ENCODE measurements at places on chromosomes 16 and 17.

DNA sequence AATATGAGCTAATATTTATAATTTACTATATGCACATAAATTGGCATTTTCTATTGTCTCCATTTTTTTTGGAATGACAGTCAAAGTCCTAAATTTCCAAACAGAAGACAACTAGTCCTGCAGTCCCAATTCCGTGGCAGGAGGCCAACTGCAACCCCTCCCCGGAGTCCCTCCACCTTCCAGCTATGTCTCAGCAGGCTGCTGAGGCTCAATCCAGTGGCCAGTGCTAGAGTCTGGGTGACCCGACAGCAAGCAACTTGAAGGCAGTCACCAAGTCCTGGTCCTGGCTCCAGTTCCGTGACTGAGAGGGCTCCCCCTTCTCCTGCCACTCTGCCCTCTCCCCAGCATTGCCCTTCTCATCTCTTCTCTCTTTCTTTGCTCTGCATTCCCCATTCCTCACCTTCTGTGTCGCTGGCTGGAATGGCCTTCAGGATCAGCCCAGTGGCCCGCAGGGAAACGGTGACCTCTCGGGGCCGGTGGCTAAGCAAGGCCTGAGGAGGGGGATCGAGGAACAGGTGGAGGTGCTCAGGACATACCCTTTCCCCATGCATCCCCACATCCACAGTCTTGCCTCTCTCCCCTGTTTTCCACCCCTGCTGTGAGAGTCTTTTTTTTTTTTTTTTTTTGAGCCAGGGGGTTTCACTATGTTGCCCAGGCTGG, 22.4 kb upstream of the MFSD6L start:
- DNase-seq = no peak

DNA sequence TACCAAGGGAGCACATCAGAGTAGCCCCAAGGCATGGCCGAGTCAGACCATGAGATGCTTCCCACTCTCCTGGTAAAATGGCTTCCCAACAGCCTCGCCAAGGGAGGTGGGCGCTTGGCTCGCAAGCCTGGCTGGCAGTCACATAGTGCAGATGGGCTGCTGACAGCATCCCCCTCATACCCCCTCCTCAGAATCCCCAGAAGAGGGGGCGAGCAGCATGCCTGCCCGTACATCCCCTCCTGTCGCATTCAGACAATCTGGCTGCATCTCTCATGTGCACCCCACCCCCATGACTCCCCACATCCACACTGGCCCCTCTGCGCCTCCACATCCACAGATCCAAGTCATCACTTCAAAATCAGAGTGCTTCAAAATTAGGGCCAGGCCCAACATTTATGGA, 54.0 kb upstream of the CES5A start:
- DNase-seq = no peak

GRCh38 chr16:1028056-1028455, 44.5 kb upstream of the SSTR5 start:
- no peak for DNase-seq

DNA sequence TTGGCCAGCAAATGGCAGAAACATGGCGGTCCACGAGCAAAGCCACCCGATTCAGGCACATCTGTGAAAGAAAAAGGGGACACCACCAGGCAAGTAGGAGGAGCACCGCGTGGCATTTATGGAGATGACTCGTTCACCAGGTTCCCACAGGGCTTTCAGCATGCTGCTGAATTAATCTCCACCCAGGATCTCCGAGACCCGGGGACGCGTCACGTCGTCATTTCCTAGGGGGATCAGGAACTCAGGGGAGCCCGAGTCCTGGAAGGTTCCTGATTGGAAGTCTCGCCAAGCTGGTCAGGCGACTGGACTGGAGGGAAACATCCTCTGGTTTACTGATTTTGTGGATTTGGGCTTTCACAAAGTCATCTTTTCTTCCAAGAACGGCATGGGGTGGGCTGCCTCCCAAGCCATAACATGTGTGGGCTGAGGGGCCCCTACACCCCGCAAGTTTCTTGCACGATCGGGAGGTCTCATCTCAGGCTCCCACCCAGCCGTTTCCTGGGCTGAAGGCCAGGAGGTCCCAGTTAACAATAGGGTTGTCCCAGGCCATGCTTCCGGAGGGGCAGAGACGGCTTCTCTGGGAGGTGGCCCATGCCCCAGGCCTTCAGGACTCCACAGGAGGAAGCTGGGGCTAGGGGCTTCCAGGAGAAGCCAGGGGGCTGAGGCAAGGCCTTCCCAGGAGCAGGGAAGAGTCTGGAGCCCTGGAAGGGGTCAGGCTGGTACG, 645 bp downstream of the DNAH17 start:
- DNase-seq = no peak

DNA sequence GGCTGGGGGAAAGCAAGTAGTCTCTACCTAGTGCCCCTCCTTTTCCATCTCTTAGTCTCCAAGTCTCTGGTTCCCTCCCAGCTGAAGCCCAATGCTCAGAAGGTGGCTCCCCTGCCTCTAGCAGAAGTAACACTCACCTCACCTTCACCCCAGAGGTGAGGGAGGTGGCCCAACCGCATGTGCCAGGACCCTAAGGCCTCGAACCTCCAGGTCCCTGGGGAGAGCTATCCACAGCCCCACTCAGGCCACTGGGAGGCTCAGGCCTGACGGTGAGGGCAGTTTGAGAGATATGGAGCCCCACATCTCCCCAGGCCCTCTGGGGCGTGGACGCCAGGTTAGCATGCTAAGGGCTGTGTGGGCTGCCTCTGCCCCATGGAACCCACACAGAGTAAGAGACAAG, 5.8 kb downstream of the CBLN1 start:
- DNase-seq = no peak

- no peak for DNase-seq
These were observed 81.3 kb downstream of the CBLN1 start for GRCh38 chr16:49200223-49200820.

DNA sequence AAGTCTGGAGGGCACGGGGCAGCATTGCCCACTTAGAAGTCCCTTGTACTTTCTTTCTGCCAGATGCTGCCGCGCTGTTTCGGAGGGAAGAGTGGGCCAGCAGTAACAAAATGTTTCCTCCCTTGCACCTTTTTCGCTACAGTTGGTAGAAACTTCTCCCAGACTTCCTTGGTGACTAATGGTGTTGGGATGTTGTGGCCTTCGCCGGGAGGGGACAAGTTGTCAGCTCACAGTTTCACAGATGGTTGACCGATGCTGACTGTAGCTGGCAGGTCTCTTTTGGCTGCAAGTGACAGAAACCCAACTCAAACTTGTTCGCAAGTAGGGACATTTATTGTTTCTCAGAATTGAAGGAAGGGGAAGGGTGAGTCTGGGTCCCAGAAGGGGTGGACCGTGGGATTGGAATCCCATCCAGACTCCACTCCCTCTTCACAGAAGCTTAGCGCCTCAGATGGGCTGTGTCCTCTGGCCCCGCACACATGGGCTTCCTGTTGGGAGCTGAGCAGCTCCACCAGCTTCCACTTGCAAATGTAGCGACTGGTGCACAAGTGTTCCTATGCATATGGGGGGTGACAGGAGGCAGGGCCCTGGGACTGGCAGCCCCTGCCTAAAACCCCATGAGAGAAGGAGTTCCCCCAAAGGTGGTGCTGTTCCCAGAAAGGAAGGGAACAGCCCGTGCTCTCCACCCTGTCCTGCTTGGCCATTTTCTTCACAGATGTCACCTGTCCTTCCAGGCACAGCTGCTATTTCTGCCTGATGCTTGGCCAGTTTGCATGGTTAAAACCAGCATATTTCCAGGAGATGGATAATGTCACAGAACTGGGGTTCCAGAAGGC, 30.9 kb upstream of the RPRML start:
- DNase-seq = no peak

- DNase-seq = peak; percentile 44
These were observed 1.6 kb downstream of the TELO2 start for GRCh38 chr16:1494711-1495110.

DNA sequence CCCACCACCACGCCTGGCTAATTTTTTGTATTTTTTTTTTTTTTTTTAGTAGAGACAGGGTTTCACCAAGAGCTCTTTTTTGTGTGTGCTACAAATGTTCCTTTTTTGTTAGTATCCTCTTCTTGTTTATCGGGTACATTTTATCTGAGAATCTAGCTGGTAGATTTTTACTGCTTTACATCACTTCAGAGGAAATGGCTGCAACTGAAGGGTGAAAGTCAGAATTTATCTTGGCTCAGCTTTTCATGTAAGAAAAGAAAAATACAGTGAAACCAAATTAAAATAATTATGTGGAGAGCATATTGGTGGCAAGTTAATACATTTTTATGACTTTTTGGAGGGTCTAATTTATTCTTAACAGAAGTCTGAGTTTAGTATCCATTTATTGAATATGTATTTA, 26.0 kb downstream of the CBFB start:
- DNase-seq = peak; percentile 35

DNA sequence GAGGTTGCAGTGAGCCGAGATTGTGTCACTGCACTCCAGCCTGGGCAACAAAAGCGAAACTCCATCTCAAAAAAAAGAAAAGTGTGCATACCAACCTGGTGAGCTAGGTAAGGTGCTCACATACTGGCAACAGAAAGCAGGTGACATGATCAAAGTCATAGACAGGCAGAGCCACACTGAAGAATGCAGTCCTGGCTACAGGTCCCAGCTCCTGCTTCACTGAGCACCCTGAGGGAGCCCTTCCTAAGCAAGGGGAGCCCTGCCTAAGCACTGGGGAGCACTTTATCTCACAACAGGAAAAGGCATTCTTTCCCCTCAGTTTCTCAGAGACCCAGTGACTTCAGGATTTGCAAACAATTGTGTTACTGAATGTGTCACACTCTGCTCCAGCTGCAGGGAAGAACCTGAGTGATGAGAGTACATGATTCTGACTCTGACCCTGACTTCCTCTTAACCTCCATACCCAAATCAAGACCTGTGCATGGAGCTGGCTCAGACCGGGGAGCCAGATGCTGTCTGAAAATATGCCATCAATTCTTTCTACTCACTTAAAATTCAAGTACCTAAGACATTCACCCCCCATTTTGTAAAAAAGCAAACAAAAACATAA, 40.5 kb downstream of the ANKRD11 start:
- peak; percentile 34 for DNase-seq

DNA sequence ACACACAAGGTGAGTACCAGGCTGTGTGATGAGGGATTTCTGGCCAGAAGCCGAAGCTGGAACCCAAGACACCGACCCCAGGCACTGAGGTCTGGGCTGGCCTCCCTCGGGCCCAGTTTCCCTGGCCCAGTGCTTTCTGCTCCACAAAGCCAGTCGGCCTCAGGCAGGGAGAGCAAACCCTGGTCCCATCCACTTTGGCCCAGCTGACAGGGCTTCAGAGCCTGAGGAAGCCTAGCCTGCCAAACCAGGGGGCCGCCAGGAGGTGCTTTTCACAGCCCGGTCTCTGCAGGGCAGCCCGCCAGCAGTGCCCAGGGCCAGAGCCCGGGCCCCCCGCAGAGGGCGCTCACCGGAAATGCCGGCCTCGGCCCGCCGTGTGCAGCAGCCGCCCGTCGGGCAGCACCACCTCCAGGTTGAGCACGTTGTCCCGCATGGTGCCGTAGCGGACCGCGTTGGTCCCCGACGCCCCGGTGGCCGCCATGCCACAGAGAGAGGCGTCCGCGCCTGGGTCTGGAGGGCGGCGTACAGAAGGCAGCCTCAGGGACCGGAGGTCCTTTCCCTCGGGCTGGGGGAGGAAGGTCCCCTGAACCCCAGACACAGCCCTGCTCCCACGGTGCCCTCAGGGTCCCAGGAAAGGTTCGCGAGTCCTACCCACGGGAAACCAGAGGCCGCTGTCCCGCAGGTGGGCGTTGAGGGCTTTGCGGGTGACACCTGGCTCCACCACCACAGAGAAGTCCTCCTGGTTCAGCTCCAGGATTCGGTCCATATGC, 2.2 kb downstream of the LDHD start:
- DNase-seq = no peak

GRCh38 chr17:80452173-80452915, 24.1 kb downstream of the NPTX1 start:
- DNase-seq = peak; percentile 49

DNA sequence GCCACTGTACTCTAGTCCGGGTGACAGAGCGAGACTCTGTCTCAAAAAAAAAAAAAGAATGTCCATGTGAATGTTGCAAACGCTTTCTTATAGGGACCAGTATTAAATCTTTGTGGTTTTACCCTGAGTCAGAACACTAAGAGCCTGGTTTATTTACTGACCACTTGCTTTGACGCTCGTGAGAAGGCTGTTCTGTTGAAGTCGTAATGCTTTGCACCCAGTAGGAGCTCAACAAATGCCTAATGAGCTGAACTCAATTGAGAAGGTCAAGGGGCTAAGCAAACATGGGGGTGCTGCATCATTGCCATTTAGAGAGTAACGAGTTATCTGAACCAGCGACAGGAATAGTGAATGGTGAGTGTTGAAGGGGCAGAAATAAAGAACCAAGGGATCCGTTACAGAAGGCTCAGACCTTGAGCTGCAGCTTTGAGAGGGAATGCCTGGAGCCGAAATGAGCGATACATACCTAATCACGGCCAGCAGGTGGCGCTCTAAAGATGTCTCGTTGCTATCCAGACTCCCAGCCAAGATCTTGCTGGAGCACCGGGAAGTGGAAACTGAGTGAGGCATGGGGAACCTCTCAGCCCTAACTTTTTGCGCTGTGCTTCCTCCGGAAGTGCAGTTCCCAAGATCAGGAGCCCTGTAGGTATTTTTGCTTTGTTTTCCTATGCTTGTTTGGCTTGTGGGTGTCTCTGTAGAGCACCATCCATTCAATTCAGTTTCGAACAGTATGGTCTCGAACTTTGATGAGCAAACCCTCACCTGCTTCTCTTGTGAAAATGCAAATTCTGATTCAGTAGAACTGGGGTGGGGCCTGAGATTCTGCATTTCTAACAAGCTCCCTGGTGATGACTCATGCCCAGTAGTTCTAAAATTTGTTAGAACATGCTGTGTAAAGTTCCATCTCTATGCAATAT, 12.6 kb upstream of the RNF222 start:
- DNase-seq = peak; percentile 71

- no peak for DNase-seq
These were observed 3.2 kb downstream of the ARHGAP27 start for GRCh38 chr17:45429339-45430005.

DNA sequence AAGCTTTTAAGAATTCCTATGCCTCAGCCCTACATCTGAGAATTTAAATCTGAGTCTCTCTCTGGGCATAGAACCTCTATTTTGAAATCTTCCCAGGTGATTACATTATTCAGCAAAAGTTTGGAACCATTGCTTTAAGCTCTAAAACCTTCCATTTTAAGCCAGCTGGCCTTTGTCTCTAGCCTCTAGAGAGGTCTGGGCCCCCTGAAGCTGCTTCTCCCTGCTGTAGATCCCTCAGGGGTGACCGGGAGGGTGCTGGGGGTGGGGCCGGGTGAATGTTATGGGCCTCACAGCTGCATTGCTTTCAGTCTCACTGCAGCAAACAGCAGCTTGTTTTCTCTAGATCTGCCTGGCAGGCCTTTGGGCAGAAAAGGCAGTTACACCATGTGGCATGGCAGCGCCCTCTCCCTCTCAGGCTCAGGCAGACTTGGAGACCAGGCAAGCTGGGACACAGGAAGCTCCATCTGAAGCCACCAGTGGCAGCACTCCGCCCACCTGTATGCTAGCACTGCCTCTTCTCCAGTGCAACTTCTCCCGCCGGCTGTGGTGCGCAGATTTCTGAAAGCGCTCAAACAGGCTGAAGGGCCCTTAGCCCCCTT, 66.3 kb downstream of the MPRIP start:
- no peak for DNase-seq
